ENCODE measurements at places on chromosomes 5 and 9.

DNA sequence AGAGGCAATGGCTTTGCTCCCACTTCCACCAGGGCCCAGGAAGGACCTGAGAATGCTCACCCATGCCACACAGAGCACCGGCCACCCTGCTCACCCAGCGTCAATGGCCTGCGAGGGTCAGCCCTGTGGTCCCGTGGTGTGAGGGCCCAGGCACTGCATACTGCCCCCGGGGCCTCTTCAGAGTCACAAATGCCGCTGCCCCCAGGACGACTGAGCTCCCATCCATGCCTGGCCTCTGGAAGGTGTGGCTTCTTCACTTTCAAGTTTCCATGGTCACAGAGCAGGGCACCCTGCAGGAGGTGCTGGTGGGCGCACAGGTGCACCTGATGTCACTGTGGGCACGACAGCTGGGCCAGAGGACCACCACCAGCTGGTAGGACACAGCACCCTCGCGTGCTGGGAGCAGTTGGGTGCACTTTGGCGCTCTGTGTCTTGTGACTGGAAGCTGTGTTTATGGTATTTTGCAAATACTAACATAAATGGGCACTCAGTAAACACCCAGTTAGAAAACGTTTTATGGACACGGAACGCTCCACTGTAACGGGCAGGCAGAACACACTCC lies 12.5 kb upstream of the ZDHHC11 start:
- no peak for DNase-seq

- DNase-seq: no peak
These were observed 13.8 kb upstream of the RANBP17 start for GRCh38 chr5:170848033-170848432.

DNA sequence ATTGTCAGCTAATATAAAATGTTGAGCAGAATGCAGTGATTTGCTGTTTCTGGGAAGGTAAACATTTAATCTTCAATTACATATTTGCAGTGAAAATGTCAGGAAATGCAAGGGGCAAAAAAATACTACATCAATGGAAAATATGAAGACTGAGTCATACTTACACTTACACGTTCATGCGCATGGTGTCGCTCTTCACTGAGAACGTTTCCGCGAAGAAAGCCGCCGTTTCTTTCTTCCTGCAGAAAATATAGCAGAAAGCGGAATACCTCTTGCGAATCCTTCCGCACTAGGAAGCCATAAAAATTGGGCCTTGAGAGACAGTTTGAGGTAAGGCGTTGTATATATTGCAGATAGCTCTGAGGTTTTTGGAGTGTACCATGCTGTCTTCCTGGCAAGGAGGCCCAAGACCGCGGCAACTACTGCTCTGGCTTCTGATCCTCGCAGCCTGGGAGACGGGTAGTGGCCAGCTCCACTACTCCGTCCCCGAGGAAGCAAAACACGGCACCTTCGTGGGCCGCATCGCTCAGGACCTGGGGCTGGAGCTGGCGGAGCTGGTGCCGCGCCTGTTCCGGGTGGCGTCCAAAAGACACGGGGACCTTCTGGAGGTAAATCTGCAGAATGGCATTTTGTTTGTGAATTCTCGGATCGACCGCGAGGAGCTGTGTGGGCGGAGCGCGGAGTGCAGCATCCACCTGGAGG lies at the start of gene PCDHA13:
TSS of gene PCDHA13 (plus strand) at position 236 of the 702 bp plus-strand sequence. CDS start at position 381, 145 bp downstream.
- no peak for DNase-seq

DNA sequence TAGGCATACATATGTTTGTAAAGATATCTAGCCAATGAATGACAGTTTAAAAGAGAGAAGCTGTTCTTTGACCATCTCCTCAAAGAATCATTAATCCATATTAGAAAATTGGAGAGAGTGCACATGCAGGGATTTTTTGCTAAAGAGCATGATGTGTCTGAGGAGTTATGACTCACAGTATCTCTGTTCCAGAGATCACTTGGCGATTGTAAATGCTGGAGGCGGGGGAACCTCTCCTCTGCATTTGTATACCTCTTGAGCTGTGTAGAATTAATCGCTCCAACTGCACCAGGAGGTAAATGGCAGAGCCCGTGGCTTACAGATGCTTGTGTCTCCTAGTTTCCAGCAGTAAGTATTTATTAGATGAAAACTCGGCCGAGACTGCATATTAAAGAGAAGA lies 3.6 kb upstream of the SPATA31D1 start:
- no peak for DNase-seq

- DNase-seq: no peak
These were observed 272.7 kb downstream of the TLE1 start for GRCh38 chr9:81416476-81417298.

DNA sequence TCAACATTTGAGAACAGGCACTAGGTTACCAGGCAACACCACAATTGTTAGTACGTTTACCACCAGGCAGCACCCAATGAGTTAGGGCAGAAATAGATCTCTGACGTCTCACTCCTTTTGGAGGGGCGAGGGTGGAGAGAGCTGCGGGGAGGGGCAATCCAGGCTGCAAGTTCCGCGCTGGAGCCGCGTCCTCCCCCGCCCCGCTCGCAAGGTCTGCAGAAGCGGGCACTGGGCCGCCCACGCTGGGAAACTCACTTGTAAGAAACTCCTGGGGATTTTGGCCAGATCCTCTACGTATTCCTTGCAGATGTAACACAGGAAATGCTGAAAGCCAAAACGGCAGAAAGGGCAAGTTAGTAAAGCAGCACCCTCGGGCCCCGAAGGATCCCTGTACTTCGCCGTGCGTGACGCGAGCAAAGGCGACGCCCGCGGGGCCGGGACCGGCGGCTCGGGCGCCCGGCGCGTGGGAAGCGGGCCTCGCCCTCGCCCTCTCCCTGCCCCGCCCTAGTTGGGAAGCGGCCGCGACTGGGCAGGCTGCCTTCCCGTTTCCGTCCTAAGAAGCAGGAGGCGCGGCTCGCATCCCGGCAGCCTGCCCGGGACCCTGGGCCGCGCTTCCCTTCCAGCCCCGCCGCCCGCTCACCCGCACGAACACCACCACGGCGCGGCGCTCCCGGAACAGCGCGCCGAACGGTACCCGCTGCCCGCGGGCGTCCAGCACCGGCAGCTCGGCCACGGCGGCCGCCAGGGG lies 493 bp downstream of the PRXL2C start:
- peak; percentile 6 for DNase-seq

GRCh38 chr9:135156525-135157510 lies 69.3 kb downstream of the OLFM1 start:
- no peak for DNase-seq

DNA sequence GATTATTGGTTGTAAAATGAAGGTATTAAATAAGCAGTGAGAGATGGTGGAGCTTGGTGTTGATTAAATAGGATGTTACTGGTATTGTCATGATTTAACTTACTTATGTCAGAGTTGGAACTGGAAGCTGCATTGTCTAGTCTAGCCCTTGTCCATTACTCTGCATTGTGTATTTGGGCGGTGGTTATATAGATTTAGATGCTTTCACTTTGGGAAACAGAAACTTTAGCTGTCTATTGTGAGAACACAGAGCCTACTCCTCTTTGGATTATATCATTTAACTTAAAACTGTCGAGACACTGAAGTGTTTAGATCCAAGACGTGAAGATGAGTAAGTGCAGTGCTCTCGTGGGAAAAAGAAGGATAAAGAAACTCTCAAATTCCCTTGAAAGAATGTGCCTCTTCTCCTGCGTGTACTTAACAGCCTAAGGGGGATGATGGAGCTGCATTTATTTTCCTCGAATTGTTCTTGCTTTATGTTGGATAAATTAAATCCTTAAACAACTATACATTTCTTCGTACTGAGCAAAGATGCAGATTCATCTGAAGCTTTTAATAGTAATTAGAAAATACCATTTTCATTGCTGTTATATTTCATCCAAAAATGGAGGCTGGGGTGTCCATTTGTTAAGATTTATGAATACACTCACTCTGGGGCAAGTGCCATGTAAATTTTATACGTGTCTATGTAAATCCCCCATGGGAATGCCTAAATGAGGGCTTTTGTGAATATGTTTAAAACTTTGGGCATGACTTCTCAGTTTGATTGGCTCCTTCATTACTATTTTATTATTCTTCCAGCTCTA lies 21.6 kb downstream of the FBXL7 start:
- no peak for DNase-seq

DNA sequence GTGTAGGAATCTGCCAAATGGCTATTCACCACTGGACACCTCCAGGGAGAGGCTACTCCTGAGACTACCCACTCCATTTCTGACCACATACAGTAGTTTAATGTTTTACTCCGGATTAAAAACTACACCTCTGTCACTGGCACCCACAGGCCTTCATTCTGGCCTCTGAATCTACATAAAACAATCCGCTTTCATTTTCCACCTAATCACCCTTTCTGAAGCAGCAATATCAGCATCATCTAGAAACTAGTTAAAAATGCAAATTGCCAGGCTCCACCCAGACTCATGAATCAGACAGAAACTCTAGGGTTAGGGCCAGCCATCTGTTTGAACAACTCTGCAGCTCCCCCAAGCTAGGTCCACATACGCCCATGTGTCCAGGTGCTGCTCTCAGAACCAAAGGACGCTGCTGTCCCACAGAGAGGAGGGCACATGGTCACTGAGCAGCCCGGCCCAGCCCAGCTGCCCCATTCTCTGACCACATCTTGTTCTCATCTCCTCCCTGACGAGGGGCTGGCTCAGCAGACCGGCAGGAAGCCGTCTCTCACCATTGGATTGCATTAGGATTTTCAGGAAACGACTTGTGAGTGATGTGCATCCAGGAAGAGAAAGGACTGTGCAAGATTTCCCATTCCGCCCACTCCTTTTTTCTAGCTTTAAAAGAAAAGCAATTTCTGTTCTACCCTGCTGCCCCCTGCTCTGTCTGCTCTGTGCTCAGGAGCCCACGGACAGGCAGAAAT lies 34.7 kb downstream of the ADAM19 start:
- DNase-seq: no peak

- no peak for DNase-seq
These were observed 542 bp upstream of the TRIM52 start for GRCh38 chr5:181261320-181262049.

- DNase-seq: no peak
These were observed 54.0 kb downstream of the SECISBP2 start for GRCh38 chr9:89372230-89372816.
